ENCODE measurements at places on chromosomes 12 and 14.

DNA sequence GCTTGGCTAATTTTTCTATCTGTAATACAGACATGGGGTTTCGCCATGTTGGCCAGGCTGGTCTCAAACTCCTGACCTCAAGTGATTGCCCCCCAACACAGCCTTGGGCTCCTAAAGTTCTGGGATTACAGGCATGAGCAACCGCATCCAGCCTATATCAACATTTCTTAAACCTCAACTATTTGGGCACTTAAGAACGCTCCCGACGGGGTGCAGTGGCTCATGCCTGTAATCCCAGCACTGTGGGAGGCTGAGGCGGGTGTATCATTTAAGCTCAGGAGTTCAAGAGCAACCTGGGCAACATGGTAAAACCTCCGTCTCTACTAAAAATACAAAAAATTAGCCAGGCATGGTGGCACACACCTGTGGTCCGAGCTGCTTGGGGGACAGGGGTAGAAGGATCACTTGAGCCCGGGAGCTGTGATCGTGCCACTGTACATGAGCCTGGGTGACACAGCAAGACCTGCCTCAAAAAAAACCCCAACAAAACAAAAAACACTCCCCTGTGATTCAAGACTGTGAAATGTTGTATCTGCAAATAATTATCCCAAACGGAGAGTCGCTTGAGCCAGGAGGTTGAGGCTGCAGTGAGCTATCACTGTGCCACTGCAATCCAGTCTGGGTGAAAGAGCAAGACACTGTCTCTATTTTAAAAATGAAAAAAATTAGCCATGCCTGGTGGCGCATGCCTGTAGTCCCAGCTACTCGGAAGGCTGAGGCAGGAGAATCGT, 21.5 kb downstream of the PPTC7 start:
- no peaks in the 10 kb centered on the region for H3K36me3 ChIP-seq
- H3K27ac ChIP-seq, result peak overlapping the region; percentile 78
- peak; percentile 85 for DNase-seq
- peak overlapping the region; percentile 36 for H3K4me3 ChIP-seq

GRCh38 chr12:120367924-120368788, 808 bp downstream of the MSI1 start:
- no peaks in the 10 kb centered on the region for H3K4me1 ChIP-seq
- peaks cover 60% of the 10 kb centered on the region for H3K27me3 ChIP-seq
- no peaks in the 10 kb centered on the region for H3K36me3 ChIP-seq
- DNase-seq, result peak; percentile 41

DNA sequence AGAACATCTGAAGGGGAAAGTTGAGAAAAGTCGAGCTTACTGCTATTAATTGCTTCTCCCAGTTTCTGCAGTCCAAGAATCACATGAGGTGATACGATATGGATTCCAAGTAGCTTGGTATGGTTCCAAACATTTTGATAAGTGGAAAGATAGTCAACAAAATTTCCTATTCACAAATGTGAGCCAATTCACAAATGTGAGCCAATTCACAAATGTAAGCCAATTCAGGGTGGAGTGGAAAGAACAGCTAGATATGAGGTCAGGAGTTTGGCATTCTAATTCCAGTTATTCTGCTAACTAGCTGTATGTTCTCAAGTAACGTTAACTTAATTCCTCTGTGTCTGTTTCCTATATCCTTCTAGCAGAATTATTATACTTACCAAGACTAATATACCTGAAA, 37.6 kb upstream of the DHRS4 start:
- H3K27me3 ChIP-seq, result peaks cover 7% of the 10 kb centered on the region
- peak; percentile 43 for DNase-seq
- no peaks in the 10 kb centered on the region for H3K4me1 ChIP-seq
- no peak overlapping the region for H3K4me3 ChIP-seq
- H3K27ac ChIP-seq, result no peak overlapping the region
- no peaks in the 10 kb centered on the region for H3K36me3 ChIP-seq

- no peaks in the 10 kb centered on the region for H3K36me3 ChIP-seq
- no peak for DNase-seq
- no peak overlapping the region for H3K27ac ChIP-seq
- H3K4me3 ChIP-seq, result no peak overlapping the region
- H3K27me3 ChIP-seq, result no peaks in the 10 kb centered on the region
These were observed 64.2 kb upstream of the IFNG-AS1 start for GRCh38 chr12:67925077-67925476.

GRCh38 chr12:93419388-93420034, 22.2 kb downstream of the UBE2N start:
- peaks cover 52% of the 10 kb centered on the region for H3K4me1 ChIP-seq

DNA sequence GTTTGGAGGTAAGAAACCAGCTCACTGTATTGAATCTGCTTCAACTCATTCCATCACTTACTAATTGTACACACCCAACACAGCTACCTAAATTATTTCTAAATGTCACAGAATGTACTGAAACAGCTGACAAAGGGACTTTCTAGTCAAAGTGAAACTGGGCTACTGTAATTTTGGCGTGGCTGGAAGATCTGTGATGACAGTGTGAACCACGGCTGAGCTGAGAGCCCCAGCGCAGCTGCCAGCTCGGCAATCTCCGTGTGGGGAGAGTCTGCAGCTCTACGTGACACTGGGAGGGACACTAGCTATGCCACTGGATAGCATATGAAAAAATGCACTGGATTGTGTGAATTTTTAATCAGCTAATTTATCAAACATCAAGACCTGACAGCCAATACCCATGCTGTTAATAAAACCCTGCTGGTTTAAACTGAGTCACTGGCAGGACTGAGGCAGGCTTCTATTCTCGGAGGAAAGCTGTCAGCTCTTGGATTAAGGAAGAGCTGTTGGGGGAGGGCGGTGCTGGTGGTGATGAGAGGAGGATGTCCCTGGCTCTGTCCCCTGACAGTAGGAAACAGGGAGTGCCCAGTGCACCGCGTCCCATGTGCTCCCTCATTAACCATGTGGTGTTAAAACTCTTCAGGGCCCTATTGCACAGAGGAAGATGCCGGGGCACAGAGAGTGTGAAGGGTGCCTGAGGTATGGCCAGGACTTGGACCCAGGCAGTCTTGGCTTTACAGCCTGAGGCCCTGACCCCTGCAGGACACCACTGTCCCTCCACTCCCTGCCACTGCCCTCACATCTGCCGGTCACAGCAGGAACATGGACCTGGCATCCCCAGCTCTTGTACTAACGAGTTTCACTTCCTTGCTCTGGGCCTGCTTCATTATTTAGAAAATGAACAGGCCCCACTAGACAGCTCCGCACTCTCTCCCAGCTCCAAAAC, 13.3 kb downstream of the SLC15A4 start:
- peak overlapping the region; percentile 56 for H3K4me3 ChIP-seq
- peak overlapping the region; percentile 62 for H3K27ac ChIP-seq
- H3K4me1 ChIP-seq, result peaks cover 30% of the 10 kb centered on the region
- no peaks in the 10 kb centered on the region for H3K27me3 ChIP-seq
- peak; percentile 79 for DNase-seq

- H3K27me3 ChIP-seq, result no peaks in the 10 kb centered on the region
- DNase-seq, result no peak
- no peaks in the 10 kb centered on the region for H3K4me1 ChIP-seq
- H3K36me3 ChIP-seq, result no peaks in the 10 kb centered on the region
- H3K4me3 ChIP-seq, result no peak overlapping the region
These were observed 99.7 kb upstream of the C14orf180 start for GRCh38 chr14:104479901-104480300.

DNA sequence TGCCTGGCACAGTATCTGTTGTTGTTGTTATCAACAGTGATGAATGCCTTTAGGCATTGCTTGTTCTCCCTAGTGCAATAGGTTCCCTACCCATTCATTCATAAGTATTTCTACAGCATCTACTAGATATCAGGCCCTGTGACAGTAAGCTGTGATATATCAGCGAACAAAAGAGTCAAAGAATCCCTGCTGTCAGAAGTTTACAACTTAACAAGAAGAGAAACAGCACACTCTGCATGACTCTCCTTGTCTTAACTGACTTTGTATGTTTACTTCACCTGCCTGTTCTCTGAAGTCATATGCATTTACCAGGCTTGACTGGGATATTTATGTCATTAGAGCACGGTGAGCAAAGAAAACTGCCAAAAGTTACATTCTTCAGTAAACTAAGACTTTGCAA, 452.2 kb upstream of the RPL10L start:
- no peaks in the 10 kb centered on the region for H3K4me1 ChIP-seq
- no peak for DNase-seq
- H3K27me3 ChIP-seq, result no peaks in the 10 kb centered on the region

DNA sequence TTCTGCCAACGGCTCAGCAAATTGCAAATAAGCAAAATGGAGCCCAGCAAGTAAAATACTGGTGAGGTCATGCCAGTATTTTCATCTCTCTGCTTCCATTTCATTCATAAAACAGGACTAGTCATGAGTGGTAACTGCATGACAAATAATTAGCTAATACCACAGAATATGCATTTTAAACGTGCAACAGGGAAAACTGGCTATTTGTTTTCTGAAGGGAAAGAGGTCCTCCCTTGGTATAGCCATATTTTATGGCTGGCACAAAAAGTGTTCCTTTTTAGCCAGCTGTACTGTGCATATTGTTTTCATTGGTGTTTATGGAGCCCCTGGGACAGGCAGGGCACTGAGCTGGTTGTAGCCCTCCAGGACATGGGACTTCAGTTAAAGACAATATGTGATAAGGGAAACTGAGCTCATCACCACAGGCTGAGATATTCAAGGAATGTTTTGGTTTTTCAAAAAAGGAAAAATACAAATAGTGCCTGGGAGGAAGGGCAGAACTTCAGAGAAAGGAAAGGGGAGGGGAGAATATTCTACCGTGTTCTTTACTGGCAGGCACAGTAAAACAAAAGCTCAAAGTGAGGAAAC, 26.1 kb upstream of the FOXN3 start:
- peak overlapping the region; percentile 35 for H3K4me3 ChIP-seq
- H3K27me3 ChIP-seq, result no peaks in the 10 kb centered on the region
- H3K36me3 ChIP-seq, result no peaks in the 10 kb centered on the region
- H3K4me1 ChIP-seq, result peaks cover 20% of the 10 kb centered on the region
- DNase-seq, result peak; percentile 82
- H3K27ac ChIP-seq, result peak overlapping the region; percentile 60

- 0 out of 2 replicates have a peak overlapping the region, but pooled peaks have one; percentile 5 for H3K4me3 ChIP-seq
- H3K27me3 ChIP-seq, result no peaks in the 10 kb centered on the region
- H3K4me1 ChIP-seq, result peaks cover 10% of the 10 kb centered on the region
- peaks cover 6% of the 10 kb centered on the region for H3K36me3 ChIP-seq
- peak; percentile 90 for DNase-seq
- H3K27ac ChIP-seq, result peak overlapping the region; percentile 66
These were observed 23.8 kb downstream of the BAZ1A start for GRCh38 chr14:34851395-34851794.

GRCh38 chr12:86727160-86727559, 471.0 kb upstream of the MGAT4C start:
- no peaks in the 10 kb centered on the region for H3K36me3 ChIP-seq
- peaks cover 20% of the 10 kb centered on the region for H3K4me1 ChIP-seq
- peak; percentile 34 for DNase-seq
- H3K27ac ChIP-seq, result no peak overlapping the region
- H3K4me3 ChIP-seq, result no peak overlapping the region

GRCh38 chr12:124655698-124656516, 88.5 kb upstream of the NCOR2 start:
- peaks cover 16% of the 10 kb centered on the region for H3K4me1 ChIP-seq
- peak overlapping the region; percentile 21 for H3K4me3 ChIP-seq
- H3K36me3 ChIP-seq, result no peaks in the 10 kb centered on the region
- peak; percentile 83 for DNase-seq
- H3K27me3 ChIP-seq, result no peaks in the 10 kb centered on the region
- peak overlapping the region; percentile 47 for H3K27ac ChIP-seq

DNA sequence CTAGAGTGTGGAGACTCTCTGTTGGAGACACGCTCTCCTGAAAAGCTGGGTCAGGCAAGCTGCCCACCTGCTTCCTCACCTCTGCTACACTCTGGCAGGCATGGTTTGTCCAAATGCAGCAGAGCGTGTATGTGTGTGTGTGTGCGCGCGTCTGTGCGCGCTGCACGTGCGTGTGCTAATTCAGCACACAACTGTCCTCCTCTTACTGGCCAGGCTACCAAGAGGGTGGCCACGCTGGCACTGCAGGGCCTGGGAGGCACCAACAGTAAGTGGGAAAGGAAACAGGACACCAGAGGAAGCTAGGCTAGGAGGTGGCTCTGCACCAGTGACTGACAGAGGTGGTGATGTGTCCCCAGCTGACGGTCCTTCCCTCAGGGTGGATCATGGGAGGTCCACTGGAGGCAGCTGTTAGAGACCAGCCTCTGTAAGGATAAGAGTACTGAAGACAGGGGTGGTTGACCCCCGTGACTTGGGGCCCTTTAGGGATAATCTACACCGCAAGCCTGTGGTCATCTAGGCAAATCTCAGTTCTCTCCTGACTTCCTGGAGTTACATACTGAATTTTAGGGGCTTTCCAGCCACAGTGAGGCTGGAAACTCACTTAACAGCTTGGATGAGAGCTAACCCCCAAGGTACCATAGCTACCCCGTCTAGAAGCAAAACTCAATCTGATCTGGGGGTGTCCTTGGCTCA, 15.6 kb upstream of the TFCP2 start:
- no peaks in the 10 kb centered on the region for H3K27me3 ChIP-seq
- no peak for DNase-seq
- H3K27ac ChIP-seq, result no peak overlapping the region
- H3K36me3 ChIP-seq, result no peaks in the 10 kb centered on the region
- no peak overlapping the region for H3K4me3 ChIP-seq

DNA sequence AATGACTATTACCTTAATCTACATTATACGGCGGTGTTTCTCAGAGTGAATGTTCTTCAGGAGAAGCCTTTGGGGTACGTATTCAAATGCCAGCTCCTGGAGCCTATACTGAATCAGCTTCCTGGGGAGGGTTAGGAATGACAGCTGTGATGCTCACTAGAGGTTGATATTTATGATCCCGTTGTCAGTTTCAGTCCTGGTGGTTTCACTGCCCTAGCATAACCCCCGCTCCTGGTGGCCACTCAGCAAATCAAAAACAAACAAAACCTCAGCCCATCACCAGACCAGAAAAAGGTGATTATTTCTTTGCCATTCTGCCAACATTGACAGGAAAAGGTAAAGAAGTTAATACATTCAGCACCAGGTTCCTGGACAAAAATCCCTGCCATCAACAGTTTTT, 136.5 kb upstream of the CRY1 start:
- DNase-seq, result no peak
- no peak overlapping the region for H3K27ac ChIP-seq
- peaks cover 13% of the 10 kb centered on the region for H3K27me3 ChIP-seq

GRCh38 chr12:85016413-85016812, 19.7 kb downstream of the TSPAN19 start:
- peaks cover 25% of the 10 kb centered on the region for H3K4me1 ChIP-seq
- H3K4me3 ChIP-seq, result no peak overlapping the region
- H3K36me3 ChIP-seq, result no peaks in the 10 kb centered on the region

DNA sequence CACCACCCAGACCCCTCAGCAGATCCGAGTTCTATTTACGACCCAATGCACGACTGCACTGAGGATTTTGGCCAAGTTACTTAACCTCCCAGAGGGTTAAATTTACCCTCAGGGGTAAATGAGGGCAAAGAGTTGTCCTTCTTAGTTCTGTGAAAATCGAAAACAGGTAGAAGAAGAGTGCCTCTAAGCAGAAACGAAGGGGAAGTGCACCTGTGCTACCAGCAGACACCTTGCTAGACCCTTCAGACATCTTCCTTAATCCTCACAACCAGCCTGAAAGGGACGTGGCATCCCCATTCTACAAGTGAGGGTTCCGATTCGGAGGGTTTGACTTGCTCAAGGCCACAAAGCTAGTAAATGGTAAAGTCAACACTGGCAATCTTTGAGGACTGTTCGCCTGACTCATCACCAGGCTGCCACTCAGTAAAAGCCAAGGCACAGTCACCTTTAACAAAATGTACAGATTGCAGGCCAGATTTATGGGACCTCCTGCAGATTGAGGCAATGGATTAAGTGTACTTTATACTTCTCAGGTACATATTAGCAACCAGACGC, 1.6 kb downstream of the GSG1 start:
- peak overlapping the region; percentile 98 for H3K27ac ChIP-seq
- no peaks in the 10 kb centered on the region for H3K27me3 ChIP-seq
- H3K4me1 ChIP-seq, result peaks cover 55% of the 10 kb centered on the region
- peak overlapping the region; percentile 68 for H3K4me3 ChIP-seq
- no peaks in the 10 kb centered on the region for H3K36me3 ChIP-seq

- no peak overlapping the region for H3K4me3 ChIP-seq
- no peak for DNase-seq
- H3K27me3 ChIP-seq, result no peaks in the 10 kb centered on the region
- no peak overlapping the region for H3K27ac ChIP-seq
These were observed 53.7 kb downstream of the SOX5 start for GRCh38 chr12:23895792-23896218.
